ENCODE measurements at places on chromosomes 5 and 9. TPM values are rescaled to one million over a fixed set of nuclear protein-coding genes. Genes with fewer than 3 reads are reported as not detected.

DNA sequence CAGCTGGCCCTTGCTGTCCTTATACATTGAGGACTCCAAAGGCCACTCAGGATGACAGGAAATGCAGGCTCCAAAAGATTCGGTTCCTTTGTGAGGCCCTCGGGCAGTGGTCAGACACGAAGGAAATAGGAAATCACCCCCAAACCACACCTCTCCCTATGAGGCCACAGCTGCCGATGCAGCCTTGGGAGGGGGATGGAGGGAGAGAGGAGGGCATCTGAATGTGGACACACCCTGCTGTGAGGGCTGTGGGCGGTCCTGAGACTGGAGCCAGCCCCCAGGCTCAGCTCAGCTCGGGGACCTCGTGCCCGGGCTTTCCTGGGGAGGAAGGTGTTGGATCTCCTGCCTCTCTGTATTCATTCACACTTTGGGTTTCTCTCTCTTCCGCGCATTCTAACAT lies 2.7 kb upstream of the CLPTM1L start:
- no peak overlapping the region for H3K27ac ChIP-seq
- no peak overlapping the region for H3K4me3 ChIP-seq
- H3K27me3 ChIP-seq, result no peaks in the 10 kb centered on the region
- peaks cover 10% of the 10 kb centered on the region for H3K4me1 ChIP-seq

DNA sequence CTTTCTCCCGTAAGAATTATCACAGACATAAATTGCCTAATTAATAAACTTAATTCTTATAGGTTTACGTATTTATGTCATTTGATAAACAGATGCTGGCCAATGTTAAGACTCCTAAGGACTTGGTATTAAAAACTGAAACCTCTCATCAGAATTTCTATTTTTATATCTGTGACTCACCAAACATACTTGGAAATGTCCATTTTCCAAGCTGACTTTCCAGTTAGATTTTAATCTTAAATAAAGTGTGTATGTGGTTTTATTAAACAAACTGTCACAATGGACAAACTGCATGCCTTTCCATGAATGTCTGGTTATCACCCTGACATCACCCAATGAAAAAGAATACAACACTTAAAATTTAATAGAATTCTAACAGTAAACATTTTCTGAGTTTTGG lies 12.6 kb upstream of the COL23A1 start:
- H3K27ac ChIP-seq, result no peak overlapping the region
- no peak for DNase-seq
- no peak overlapping the region for H3K4me3 ChIP-seq
- H3K4me1 ChIP-seq, result no peaks in the 10 kb centered on the region
- H3K36me3 ChIP-seq, result peaks cover 35% of the 10 kb centered on the region

The SYK gene
- total RNA-seq, result not detected

The DOCK8 gene
- 0.93 TPM for total RNA-seq
